ENCODE measurements at places on chromosomes 6 and 20.
A peak's percentile ranks its signal among the peaks of the same experiment; 100 is the strongest.

DNA sequence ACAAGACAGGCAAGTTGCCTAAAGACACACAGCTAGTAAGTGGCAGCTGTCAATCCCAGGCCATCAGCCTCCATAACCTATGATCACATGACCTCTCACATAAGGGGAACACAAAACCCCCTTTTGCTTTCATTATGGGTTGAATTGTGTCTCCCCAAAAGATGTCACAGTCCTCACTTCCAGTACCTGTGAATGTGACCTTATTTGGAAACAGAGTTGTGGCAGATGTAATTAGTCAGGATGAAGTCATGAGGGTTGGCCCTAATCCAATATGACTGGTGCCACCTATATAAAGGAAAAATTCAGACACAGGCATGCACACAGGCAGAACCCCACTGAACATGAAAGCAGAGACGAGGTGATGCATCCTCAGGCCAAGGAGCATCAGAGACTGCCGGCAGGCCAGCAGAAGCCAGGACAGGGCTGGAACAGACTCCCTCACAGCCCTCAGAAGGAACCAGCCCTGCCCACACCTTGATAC is 33.6 kb downstream of the GFOD1 start:
- no peak for DNase-seq

GRCh38 chr20:34334654-34335407 is 28.2 kb upstream of the ITCH start:
- DNase-seq: peak; percentile 91

- DNase-seq: no peak
Observed at GRCh38 chr6:150876598-150876997, 11.1 kb downstream of the MTHFD1L start.

GRCh38 chr6:129606664-129607063 is 103.3 kb downstream of the ARHGAP18 start:
- DNase-seq: peak; percentile 22

GRCh38 chr6:43149265-43149664 is 21.8 kb upstream of the SRF start:
- DNase-seq: no peak

DNA sequence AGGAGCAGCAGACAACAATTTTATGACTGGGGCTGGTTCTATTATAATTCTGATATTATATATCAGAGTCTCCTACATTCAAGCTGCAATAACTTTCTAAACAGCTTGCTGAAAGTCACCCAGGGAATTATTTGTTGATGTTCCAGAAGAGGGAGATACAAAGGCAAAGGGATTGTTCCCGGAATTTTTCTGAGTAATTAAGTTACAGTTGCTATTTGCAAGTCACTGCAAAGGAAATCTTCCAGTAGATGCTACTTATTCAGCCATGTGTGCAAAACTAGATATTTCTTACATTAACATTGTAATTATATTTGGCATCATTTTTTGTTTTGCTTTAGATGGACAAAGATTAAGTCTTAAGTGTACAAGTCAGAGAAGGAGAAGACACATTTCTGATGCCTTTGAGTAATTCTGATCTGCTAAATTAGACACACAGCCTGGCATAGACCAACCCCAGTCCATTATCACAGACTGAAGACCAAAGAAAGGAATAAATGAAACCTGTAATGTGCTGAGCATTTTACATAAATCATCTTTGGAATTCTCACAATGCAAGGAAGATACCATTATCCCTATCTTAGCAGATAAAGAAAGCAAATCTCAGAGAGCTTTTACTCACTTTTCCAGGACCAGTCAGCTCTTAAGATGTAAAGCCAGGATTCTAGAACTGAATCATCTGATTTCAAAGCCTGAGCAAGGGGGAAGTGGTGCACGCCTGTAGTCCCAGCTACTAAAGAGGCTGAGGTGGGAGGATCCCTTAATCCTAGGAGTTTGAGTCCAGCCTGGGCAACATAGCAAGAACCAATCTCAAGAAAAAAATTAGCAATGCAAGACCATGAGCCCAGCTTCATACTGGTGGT is 62.6 kb upstream of the AKAP12 start:
- DNase-seq: no peak

DNA sequence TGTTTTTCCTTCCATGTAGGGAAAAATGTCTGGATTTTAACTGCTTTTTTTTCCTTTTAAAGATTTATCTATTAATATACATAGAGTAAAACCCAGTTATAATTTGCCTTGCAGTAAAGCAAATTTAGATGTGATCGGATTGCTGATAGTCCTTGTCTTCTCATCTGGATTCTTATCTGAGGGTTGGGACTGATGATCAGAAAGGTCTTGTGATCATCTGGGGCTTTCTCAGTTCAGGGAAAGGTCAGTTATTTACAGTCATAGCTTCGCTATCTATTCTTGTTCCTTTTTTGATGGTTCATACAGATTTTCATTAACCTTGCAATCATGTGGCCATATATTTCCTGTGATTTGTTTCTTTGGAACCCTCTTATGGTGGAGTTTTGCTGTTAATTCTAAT is 63.8 kb upstream of the CLDN20 start:
- peak; percentile 74 for DNase-seq

DNA sequence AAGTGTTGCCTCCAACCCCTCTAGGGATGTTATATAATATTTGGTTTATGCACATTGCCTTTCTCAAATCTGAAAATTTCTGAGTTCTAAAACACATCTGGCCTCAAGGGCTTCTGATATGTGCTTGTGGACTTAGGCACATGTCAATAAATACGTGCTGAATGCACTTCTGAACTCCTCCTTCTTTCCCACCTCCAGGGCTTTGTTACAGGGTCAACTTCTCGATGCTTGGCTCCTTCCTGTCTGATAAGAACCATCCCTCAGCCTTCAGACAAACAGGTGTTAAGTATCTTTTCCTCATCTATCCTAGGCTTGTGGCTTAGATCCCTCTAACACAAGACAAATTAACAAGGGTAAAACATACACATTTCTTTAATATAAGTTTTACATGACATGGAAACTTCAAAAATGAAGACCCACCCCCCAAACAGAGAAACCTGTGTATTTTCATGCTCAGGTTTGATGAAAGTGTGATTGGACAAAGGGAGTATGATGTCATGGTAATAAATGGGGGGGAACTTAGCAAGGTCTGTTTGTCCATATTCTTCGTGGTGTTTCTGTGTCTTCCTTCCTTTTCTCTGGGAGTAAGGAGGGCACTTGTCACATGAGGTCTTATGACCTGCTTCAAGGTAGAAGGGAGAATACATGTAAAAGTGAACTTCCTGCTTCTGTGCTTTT is 326.9 kb downstream of the CD83 start:
- DNase-seq: no peak

DNA sequence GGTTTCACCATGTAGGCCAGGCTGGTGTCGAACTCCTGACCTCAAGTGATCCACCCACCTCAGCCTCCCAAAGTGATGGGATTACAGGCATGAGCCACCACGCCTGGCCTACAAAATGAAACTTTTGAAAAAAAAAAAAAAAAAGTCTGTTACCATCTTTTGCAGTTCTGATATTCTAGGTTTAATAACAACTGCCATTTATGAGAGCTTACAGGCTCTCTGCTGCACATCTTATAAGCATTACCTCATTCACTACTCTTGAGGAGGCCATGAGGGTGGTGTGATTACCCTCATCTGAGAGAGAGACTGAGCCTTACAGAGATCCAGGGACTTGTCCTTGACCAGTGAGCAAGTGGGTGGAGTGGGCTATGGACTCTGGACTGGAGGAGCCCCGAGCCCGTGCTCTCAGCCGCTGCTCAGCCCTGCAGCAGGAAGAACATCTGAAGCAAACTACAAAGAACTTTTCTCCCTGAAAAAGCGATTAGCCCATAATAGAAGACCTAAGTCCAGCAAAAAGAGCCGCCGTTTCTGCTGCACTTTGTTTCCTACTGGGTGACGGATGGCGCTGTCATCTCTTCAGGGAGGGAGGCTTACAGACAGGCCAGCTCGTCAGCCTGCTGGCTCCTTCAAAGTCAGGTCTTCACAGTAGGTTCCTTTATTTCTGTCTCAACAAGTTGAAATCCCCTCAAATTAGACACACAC is 119.8 kb upstream of the AKAP12 start:
- DNase-seq: no peak

GRCh38 chr6:15978426-15978825 is 150.5 kb upstream of the MYLIP start:
- DNase-seq: no peak

DNA sequence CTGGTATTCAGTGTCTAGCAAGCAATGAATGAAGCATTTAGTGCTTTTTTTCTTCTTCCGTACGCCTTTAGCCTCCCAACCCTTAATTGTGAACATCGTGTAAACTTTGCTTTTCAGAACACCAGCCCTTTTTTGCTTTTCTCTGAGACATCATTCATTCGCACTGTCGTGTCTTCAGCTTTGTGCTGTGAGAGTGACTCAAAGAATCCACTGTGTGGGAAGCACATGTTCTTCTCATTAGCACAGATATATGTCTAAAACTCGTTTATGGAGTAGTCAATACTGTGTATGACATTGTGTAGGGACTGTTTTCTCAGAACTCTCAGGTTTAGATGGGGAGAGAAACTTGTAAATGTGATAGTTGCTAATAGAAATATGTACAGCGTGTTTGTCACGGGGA is 279.1 kb downstream of the FARS2 start:
- DNase-seq: peak; percentile 66

DNA sequence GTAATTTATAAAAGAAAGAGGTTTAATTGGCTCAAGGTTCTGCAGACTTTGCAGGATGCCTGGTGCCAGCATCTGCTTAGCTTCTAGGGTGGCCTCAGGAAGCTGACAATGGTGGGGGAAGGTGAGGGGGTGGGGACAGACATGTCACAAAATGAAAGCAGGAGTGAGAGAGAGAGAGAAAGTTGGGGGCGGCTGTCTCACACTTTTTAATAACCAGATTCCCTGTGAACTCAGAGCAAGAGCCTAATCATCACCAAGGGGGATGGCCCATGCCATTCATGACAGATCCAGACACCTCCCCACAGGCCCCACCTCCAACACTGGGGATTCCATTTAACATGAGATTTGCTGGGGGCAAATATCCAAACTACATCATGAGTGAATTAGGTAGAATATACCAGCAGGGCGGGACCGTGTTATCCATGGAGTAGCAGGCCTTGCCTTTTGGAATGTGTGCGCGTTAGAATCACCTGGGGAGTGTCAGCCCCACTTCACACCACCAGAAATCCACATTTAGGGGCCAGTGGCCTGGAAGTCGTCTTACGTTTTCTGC is 258.8 kb downstream of the CDH4 start:
- DNase-seq: no peak

GRCh38 chr6:30841644-30842504 is 42.4 kb upstream of the DDR1 start:
- no peak for DNase-seq

GRCh38 chr6:127606131-127606562 is 29.2 kb downstream of the C6orf58 start:
- peak; percentile 32 for DNase-seq

- DNase-seq: no peak
Observed at GRCh38 chr6:122246906-122247658, 152.4 kb upstream of the HSF2 start.

DNA sequence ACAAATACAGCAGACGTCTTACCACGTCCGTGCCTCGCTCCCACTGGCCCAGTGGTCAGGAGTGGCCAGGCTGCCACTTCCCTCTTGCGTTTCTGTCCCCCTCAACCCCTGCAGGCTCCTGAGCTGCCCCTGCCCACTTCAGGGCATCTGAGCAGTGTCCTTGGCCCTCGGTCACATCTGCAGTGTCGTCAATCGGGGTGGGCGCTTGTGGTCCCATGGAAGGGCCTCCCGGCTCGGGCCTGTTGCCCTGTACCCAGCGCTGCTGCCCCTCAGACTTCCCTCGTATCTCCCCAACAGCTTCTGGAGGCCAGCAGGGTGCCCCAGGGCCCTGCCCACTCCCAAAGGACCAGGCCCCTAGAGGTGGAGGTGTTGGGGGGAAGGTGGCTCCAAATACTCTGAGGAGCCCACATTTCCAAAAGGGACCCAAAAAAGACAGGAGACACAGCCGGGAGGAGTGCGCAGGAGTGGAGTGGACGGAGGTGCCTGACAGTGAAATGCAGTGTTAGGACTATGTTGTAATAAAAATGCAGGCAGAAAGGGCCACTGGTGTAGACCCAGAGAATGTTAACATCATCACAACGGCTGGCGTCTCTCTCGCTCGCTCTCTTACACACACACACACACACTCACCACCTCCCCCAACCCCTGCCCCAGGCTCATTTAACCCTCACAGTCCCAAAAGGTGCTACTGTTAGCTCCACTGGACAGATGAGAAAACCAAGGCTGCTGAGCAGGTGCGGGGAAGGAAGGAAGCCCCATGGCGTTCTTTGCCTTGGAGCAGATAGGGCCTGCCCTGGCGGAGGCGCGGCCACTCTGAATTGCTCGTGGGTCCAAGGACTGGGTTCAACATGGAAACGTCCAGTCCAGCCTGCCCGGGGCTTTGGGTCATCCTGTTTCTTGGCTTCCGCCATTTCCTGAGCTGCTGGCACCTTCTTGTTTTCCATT is 343.9 kb downstream of the ZFAND3 start:
- DNase-seq: no peak

DNA sequence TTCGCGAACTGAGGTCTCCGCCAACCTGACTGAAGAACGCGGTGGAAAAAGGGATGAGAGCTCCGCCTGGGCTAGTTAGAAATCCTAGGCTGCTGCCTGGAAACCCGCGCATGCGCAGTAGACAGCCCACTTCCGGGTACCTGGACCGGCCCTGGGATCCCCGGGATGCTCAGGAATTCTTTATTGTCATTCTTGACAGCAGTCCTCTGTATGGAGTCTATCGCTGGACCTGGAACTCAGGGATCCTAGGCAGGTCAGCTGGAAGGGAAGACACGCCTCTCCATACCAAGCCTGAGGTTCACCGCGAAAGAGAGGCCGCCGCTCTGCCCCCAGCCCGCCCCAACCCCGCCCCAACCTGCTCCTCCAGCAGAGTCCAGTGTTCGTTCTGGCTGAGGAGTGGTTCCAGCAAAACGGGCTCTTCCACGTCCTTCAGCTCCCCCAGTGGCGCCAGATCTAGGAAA is 1379.2 kb upstream of the DEFB115 start:
- peak; percentile 66 for DNase-seq

GRCh38 chr20:36883977-36884535 is 8.1 kb downstream of the TLDC2 start:
- no peak for DNase-seq

GRCh38 chr20:10504994-10505730 is 70.1 kb downstream of the SLX4IP start:
- no peak for DNase-seq

DNA sequence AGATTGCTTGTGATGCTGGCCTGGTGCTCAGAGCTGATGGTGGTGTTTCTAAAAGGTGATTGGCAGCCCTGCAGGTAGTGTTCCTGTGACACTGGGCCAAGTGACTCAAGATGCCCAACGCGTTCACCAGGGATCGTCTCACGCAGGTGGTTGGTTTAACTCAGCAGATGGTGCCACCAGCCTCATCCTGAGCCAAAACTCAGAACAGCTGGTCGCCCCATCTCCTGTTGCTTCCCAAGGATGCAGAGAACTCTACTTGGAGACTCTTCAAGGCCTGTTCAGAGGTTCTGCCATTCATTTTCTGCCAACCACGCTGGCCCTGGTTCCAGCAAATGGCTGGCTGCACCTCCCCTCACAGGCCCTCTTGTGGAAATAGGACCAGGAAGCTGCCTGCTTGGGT is 394.4 kb downstream of the CDH26 start:
- DNase-seq: no peak

- peak; percentile 97 for DNase-seq
Observed at GRCh38 chr20:45971675-45972499, at the start of gene ZNF335. ZNF335 (minus strand) TSS chr20:45972203; CDS start chr20:45971410, 793 bp downstream.

- DNase-seq: no peak
Observed at GRCh38 chr20:61253264-61253639, 1.2 kb downstream of the CDH4 start.

All from COLO829 (cell line).